ENCODE measurements at places on chromosomes 1 and 21.

GRCh38 chr1:177948336-177948972 is 21.4 kb downstream of the SEC16B start:
- no peak for DNase-seq

DNA sequence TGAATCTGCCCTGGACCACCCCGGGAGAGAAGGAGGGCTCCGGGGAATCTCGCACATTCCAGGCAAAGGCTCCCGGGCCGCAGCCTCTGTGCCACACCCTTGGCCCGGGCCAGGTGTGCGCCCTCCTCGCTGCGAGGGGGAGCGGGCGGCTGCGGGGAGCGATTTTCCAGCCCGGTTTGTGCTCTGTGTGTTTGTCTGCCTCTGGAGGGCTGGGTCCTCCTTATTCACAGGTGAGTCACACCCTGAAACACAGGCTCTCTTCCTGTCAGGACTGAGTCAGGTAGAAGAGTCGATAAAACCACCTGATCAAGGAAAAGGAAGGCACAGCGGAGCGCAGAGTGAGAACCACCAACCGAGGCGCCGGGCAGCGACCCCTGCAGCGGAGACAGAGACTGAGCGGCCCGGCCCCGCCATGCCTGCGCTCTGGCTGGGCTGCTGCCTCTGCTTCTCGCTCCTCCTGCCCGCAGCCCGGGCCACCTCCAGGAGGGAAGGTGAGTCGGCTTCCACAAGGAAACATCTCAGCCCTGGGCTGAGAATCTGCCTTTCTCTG is at the start of gene LAMC2:
LAMC2 (plus strand) TSS at position 324 of the 550 bp plus-strand sequence; CDS start at position 413, 89 bp downstream.
- no peak for DNase-seq

GRCh38 chr1:145827966-145828365 is 4.0 kb downstream of the POLR3C start:
- no peak for DNase-seq

GRCh38 chr1:228684607-228685006 is 50.7 kb upstream of the RHOU start:
- no peak for DNase-seq

DNA sequence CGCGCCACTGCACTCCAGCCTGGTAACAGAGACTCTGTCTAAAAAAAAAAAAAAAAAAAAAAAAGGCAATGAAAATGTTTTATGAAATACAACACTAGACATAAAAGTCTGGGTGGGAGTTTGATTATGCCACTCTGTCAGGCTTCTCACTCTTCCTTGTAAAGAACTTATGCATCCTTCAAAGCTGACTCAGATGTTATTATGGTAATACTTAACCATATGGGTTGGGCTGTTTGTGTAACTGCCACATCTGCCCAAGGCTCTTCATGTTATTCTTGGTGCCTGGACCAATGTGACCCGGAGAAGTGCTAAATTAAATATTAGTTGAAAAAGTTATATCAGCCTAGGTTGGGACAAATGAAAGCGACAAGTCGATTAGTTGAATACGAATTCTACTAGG is 23.8 kb downstream of the FAM89A start:
- no peak for DNase-seq

DNA sequence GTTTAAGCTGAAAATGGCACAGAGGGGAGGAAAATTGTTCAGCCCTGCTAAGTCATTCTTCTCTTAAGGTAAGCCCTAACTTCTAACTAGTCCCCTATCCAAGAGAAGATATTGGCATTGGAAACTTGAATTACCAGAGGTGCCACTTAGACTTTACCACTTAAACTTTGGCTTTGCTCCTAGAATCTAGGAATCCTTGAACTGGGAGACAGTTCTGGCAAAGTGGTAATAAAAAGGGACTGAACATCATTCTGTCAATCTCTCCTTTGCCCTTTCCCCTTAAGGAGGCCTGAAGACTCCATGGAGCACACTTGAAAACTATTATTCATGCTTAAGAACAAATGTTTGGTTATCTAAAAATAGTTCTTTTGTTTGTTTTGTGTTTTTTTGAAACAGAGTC is 8.4 kb downstream of the ATP1A4 start:
- DNase-seq, result no peak

DNA sequence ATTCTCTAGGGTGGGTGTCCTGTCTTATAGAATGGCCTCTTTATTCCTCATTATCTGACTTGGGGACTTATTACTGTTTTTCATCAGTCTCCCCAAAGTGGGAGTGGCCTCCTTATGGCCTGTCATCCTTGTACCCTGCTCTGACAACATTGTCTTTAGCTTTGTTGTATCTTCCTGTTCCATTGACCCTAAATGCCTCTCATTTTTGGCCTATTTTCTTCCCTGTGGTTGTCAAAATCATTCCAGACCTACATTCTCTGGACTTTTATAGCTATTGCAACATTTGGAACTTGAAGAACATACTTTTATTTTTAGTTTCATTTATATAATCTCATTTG is 9.7 kb downstream of the SFT2D2 start:
- DNase-seq, result no peak

- DNase-seq, result no peak
Measured at GRCh38 chr1:10975567-10976326, 36.7 kb upstream of the TARDBP start.

GRCh38 chr1:206850401-206850800 is 15.0 kb upstream of the IL20 start:
- DNase-seq, result no peak

- no peak for DNase-seq
Measured at GRCh38 chr1:223136086-223136485, 7.0 kb downstream of the TLR5 start.

- no peak for DNase-seq
Measured at GRCh38 chr1:201217146-201217545, 26.5 kb downstream of the IGFN1 start.

- no peak for DNase-seq
Measured at GRCh38 chr21:22115746-22116145, 1117.5 kb downstream of the NCAM2 start.

DNA sequence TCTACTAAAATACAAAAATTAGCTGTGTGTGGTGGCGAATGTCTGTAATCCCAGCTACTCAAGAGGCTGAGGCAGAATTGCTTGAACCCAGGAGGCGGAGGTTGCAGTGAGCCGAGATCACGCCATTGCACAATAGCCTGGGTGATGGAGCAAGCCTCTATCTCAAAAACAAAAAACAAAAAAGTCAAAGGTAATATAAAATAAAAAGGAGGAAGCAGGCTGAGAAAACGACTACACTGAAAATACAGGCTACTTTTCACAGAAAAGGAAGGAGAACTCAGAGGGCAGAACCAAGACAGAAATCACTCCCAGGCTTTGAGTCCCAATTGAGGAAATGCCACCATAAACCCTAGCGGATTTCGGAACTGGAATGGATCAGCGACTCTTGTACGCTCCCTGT is 5.9 kb upstream of the A3GALT2 start:
- no peak for DNase-seq

GRCh38 chr1:201660931-201661822 is 122.2 kb downstream of the NAV1 start:
- DNase-seq, result no peak

DNA sequence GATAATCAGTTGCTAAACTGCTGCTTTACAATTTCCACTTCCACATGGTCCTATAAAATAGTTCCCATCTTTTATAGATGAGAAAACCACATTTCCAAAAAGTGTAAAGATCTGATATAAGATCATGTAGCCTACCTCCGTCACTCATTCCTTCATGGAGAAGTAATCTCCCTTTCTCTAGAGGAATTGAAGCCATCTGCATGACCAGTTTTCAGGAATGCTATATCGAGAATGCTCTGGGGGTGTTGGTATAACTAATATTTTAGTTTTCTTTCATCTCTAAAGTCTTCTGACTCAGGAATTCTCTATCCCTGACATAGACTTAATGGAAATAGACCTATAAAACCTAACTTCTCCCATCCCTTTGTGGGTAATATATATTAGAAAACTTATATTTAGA is 173.0 kb upstream of the UBE2U start:
- no peak for DNase-seq

- DNase-seq, result peak; percentile 24
Measured at GRCh38 chr1:201254625-201255478, 28.5 kb upstream of the PKP1 start.

DNA sequence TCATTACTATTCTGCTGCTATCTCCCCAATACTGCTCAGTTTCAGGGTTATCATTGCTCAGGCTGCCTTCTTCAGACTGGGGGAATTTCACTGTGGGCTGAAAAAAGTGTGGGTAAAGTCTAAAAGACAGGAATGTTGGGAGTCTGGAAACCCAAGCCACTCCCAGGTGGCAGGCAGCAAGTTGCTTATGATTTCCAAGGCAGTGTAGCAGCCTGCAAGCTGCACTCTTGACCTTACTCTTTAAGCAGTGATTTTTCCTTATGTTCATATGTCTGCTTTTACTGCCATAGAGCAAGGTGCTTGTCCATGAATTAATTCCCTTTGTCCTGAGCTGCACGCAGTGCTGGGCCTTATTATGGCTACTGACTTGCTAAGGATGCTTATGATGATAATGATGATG is 53.1 kb downstream of the PHC2 start:
- DNase-seq, result no peak

Measured in CD4-positive, alpha-beta T cell treated with Interleukin-6 at 100 ng/mL for 8 hours (primary cell).